ENCODE measurements at places on chromosomes 11 and 22. TPM values are rescaled to one million over a fixed set of nuclear protein-coding genes. Genes with fewer than 3 reads are reported as not detected.

- DNase-seq, result no peak
Measured at GRCh38 chr11:75689863-75690609, 21.2 kb upstream of the MAP6 start.

- peak; percentile 76 for DNase-seq
Measured at GRCh38 chr22:44261861-44262595, 50.7 kb downstream of the SHISAL1 start.

DNA sequence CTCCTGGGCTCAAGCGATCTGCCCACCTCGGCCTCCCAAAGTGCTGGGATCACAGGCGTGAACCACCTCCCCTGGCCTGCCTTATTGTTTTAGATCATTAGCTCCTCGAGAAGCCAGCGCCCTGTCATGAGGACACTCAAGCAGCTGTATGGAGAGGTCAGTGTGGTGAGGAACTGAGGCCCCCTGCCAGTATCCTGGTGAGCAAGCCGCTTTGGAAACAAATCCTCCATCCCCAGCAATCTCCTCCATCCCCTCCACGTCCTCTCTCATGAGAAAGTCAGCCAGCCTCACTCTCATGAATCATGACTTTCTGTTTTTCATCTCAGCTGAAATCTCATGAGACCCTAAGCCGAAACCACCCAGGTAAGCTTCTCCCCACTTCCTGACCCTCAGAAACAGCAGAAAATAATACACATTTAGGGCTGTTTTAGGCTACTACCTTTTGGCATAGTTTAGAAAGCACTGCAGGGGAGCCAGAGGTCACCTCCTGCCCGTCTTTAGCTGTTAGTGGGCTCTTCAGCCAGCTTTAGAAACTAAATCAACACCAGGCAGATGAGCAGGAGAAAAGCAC lies 56.0 kb downstream of the CTTN start:
- DNase-seq, result no peak

DNA sequence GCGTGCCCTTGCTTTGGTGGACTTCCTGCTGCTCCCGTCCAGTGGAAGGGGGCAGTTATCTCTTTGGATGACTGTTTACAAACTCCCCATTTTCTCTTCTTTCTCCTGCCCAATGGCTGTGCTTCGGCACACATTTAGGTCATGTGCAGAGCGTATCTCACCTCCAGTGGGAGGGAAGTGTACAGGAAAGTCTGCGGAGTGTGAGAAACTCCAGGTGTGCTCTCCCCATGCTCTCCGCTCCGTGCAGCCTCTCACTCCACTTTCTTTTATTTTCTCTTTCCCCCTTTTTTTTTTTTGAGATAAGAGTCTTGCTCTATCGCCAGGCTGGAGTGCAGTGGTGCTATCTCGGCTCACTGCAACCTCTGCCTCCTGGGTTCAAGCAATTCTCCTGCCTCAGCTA lies 11.9 kb upstream of the TEF start:
- DNase-seq, result no peak

GRCh38 chr22:20128902-20129746 lies 2.5 kb upstream of the ZDHHC8 start:
- peak; percentile 68 for DNase-seq

LDLRAD3 gene
- total RNA-seq, result 13.1 TPM

GLB1L3 gene
- total RNA-seq, result 0.09 TPM
